ELF-1 (cell line): ENCODE measurements at places on chromosomes 13 and 19.

GRCh38 chr19:17538684-17539237 lies 16.7 kb upstream of the COLGALT1 start:
- no peak for DNase-seq

- DNase-seq: no peak
Measured at GRCh38 chr13:32428581-32429432, 877 bp upstream of the N4BP2L1 start.

- no peak for DNase-seq
Measured at GRCh38 chr13:76516586-76516985, 369.6 kb downstream of the KCTD12 start.

GRCh38 chr19:4393947-4394590 lies 6.3 kb downstream of the SH3GL1 start:
- DNase-seq: peak; percentile 39

- no peak for DNase-seq
Measured at GRCh38 chr19:2573916-2574315, 98.0 kb downstream of the GADD45B start.

GRCh38 chr19:51063664-51064063 lies 1.2 kb downstream of the KLK13 start:
- no peak for DNase-seq

- DNase-seq: no peak
Measured at GRCh38 chr13:73069206-73069805, 10.5 kb downstream of the KLF5 start.

- DNase-seq: no peak
Measured at GRCh38 chr13:39916330-39916729, 260.9 kb downstream of the COG6 start.

DNA sequence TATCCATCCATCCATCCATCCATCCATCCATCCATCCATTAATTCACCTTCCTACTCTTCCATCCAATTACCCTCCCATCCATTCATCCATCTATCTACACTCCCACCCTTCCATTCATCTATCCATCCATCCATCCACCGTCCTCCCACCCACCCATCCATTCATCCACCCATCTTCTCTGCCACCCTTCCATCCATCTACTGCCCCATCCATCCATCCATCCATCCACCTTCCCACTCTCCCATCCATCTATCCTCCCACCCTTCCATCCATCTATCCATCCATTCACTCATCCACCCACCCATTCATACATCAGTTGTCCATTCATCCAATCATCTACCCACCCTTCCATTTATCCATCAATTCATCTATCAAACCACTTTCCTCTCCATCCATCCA lies 54.3 kb downstream of the NWD1 start:
- DNase-seq: no peak

- no peak for DNase-seq
Measured at GRCh38 chr19:28436320-28436719, 776.6 kb downstream of the UQCRFS1 start.

- DNase-seq: no peak
Measured at GRCh38 chr13:41332829-41333228, 21.8 kb downstream of the NAA16 start.

GRCh38 chr19:4730740-4731171 lies 7.1 kb upstream of the DPP9 start:
- DNase-seq: peak; percentile 58

DNA sequence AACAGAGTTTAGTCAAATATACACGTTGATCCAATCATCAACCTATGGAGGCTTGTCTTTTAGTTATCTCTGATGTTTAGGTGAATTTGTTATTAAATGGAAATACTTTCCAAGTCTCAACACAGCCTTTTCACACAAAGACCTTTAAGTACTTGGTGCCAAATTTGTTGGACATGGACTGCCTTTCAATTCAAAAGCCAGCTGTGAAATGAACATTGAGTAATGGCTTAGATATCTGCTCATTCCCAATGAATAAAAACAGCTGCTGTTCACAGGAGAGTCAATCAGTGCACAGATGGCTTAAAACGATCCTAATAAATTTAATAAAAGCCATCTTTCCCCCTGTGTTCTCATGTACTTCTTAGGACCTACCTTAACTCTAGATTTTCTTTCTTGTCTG lies 19.9 kb upstream of the DHRS12 start:
- no peak for DNase-seq

DNA sequence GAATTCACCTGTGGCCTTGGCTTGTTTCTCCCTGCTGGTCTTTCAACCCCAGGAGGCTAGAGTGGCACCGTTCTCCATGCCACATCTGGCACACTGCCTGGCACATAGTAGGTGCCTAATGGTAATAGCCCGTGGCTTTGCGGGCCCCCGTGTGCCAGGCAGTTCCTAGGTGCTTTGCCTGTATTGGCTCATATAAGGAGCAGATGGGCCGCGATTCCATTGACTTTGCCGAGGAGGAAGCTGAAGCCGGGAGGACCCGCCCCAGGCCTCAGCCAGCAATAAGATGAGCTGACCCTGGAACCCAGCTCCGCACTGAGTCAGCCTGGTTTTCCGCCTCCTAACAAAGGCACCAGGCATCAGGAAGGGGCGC lies 807 bp downstream of the PGLYRP1 start:
- no peak for DNase-seq
